ENCODE measurements at places on chromosomes 2 and 18.

GRCh38 chr2:163775304-163775703, 39.5 kb upstream of the FIGN start:
- no peak for DNase-seq

DNA sequence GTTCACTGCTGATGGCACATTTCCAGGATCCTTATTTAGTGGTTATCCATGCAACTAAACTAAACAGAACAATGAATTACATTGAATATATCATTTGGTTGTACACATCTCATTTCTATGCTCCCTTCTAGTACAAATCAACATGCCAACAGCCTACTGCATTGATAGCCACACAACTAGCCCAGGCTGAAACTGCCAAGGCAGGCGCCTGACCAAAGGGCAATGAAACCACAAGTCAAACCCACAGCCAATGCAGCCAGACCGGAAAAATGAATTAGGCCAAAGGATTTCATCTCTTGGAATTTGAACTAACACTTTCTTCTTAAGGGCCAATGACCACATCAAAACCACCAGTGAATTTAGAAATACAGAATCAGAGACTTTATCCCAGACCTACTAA, 196.4 kb downstream of the NOL4 start:
- no peak for DNase-seq

GRCh38 chr2:21415234-21415633, 291.5 kb downstream of the TDRD15 start:
- DNase-seq, result no peak

DNA sequence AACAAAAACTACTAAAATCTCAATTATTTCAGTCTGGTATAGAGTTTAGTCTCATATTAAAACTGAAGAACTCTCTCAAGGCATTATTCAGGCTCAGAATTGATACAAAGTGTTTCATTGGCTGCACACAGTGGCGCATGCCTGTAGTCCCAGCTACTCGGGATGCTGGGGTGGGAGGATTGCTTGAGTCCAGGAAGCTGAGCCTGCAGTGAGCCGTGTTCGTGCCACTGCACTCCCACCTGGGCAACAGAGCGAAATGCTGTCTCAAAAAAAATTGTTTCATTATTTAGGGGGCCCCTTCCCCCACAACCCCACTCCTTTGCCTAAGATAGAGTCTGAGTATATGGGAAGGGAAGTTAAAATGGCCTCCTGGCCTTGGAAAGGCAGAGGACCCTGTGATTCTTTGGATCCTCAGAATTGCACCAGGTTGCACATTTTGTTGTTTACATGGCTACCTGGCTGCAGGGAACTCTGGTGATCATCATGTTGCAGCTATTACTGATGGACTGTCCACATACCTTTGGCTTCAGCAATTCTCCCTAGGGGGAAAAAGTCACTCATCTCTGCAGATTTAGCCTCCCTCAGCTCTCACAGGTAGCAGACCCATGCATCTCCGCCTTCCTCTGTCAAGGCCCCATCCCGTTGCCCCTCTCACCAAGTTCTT, 19.2 kb upstream of the CYRIA start:
- DNase-seq, result no peak

- no peak for DNase-seq
These were observed 31.9 kb downstream of the CIB4 start for GRCh38 chr2:26609205-26609631.

DNA sequence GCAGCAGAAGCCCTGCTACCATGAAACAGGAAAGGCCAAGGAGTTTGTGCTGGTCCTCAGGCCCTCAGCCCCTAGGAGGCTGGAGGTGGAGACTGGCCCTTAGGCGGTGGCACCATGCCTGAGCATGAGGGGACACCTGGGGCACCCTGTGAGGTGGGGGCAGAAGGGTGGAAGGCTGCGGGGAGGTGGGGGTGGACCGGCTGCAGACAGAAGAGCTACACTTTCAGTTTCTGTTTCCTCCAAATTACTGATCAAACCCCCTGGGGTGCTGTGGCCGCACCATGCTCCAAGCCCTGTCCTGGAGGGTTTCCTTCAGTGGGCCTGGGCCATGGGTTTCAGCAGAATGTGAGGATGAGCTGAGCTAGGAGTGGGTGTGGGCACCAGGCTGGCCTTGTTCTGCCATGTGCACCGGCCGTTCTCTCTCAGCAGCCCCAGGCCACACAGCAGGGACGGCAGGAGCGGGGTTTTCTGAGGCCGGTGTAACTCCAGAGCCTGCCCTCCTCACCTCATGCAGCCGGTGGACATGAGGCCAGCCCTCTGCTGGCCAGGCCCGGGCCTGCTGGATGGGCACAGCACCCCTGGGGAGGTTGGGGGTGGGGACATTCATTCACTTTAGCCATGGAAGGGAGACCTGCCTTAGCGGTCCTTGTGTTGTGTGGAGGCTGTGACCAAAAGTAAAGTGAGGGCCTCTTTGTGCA, 51.5 kb downstream of the PLEKHB2 start:
- DNase-seq, result no peak

- DNase-seq, result no peak
These were observed 15.9 kb upstream of the VPS4B start for GRCh38 chr18:63438181-63438580.

GRCh38 chr2:177501186-177501585, 108.6 kb downstream of the AGPS start:
- DNase-seq, result no peak

DNA sequence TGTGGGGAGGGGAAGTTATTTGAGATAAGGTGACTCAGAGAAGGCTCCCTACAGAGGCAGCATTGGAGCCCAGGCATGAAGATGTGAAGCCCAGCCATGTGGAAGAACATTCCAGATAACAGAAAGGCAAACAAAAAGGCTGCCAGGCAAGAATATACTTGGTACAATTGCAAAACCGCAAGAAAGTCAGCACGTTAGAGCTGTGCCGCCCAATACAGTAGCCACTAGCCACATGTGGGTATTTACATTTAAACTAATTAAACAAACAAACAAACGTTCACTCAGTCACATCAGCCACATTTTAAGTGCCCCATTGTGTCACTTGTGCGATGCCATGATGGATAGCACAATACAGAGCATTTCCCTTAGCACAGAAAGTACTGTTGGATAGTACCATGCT, 179.6 kb downstream of the SATB2 start:
- no peak for DNase-seq

- no peak for DNase-seq
These were observed 128.5 kb upstream of the COL3A1 start for GRCh38 chr2:188845692-188846091.

- no peak for DNase-seq
These were observed 14.1 kb downstream of the CEP68 start for GRCh38 chr2:65070172-65070830.

DNA sequence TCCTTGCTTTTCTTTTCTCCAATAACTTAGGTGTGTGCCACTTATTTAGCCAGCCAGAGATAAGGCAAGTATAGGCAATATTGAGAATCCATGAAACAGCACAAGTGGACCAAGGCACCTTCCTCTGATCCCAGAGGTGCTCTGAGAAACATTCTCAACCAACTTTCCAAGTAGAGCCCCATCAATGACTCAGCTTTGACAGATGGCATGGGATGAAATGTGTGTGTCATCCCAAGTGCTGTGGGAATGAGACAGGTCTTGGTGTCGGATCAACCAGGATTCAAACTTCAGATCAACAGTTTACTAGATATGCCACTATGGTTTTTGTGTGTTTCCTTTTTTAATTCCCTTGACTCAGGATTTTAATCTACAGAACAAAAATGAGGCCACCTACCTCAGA, 164.0 kb downstream of the GRB14 start:
- no peak for DNase-seq

GRCh38 chr2:6750411-6751158, 115.1 kb downstream of the CMPK2 start:
- no peak for DNase-seq

- no peak for DNase-seq
These were observed 780.5 kb upstream of the FAM98A start for GRCh38 chr2:34379586-34379985.

DNA sequence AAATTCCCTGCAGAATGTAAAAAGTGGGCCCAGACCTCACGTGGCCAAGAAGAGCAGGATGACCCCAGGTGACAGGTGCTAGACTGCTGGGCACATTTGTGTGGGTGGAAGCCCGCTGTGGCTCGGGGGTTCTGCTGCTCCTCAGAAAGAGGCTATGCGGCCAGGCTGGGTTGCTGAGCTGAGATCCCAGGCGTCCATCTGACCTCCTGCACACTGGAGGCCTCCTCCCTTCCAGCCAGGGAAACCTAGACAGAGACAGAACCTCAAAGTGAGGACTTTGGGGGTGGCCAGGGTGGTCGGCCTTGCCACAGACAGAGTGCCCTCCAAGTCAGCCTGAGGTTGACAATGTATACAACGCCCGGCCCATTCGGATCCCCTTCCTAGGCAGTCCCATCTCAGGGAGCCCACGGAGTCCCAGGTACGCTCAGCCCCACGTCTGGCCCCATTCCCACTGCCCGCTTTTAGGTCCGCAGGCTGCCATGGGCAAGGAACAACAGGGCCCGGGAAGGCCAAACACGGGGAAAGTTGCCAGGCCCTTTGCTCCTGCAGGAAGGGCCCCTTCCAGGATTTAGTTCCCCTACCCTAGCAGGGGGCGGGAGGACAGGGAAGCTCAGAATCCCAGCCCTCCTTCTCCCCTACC, 75.6 kb downstream of the KIAA2012 start:
- DNase-seq, result no peak

DNA sequence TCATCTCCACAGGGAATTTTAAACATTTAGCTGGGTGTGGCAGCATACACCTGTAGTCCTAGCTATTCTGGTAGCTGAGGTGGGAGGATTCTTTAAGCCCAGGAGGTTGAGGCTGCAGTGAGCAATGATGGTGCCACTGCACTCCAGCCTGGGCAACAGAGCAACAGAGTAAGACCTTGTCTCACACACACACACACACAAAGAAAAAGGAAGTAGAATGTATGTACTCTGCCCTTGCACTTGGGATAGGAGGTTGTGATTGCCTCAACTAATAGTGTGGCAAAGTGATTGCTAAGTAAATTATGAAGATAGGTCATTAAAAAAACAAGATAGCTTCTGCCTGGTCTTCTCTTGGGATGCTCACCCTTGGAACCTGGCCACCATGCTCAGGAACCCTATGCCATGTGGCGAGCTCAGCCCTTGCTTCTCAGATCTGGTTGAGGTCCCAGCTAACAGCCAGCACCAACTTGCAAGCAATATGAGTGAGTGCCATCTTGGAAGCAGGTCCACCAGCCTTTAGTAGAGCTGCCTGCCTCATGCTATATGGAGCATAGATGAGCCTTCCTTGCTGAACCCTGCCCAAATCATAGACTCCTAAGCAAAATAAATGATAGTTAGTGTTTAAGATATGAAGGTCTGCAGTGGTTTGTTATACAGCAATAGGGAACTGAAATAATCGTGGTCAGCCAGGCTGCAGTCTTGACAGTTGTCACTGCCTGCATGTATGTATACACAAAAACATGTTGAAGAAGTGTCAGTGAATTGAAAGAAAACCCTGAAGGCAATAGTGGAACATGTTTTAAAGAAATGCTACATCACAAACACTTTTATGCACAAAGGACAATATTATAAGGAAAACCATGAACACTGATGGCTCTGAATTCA, 30.1 kb upstream of the PNO1 start:
- peak; percentile 25 for DNase-seq

GRCh38 chr2:224884188-224884587, 158.1 kb downstream of the DOCK10 start:
- DNase-seq, result no peak

DNA sequence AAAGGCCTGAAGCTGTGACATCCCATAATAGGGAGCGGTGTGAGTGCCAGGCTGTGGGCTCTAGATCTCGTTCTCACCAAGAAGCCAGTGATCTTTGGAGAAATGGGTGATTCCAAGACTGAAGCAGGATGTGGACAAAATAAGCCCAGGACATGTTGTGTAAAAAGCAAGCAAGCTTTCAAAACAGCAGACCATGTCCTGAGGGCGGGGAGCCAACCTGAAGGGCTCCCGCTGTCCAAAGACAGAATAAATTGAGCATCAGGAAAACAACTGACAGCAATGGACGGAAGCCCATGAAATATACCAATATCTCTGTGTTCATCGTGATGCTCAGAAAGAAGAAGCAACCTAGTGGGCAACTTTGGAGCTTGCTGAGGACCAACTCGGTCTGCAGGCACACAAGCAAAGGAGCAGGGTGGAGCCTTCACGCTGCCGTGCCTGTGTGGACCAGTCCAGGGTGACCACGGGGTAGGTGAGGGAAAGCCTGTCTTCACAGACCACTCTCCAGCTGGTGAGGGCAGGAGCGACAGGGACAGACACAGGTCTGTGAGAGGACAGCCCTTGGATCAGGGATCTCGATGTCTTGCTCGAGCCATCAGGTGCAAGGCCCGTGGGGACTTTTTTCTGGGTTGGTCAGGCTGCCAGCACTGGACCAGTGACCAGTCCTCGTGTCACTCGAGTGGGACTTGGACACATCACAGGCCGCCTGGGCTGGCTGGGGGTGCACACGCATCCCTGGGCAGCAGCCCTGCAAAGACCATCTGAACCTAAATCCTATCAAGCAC, 21.5 kb downstream of the MTERF4 start:
- DNase-seq, result no peak

DNA sequence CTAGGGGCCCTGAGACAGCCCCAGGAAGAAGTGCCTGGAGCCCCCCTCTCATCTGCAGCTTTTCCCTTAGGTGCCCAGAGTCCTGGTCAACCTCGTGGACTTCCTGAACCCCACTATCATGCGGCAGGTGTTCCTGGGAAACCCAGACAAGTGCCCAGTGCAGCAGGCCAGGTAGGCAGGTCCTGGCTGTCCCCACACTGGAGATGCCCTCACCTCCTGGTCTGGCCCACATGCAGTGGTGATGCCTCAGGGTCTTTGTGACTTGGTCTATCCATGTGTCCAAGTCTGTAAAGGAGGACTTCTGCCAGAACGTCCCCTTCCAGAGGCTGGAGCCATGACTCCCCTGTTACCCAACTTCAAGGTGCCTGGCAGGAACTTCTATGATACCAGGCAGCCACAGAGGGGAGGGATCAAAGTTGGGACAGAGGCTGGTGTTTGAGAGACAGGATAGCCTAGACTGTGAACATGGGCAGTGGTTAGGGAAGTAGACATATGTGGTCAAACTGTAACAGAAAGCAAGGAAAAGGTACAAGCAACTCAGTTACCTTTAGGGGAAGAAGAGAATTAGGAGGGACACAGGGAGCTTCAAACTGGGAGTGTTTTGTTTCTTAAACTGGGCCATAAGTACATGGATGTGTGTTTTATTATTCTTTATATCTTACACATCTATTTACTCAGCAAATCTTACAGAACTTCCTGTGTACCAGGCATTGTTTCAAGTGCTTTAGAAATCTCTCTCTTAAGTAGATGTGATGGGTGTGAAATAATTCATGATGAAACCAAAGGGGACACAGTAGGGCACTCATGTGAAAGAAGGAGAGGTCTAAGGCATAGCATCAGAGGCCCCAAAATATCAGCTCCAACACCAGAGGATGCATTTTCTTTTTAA, 107.1 kb downstream of the PLB1 start:
- DNase-seq, result peak; percentile 62

DNA sequence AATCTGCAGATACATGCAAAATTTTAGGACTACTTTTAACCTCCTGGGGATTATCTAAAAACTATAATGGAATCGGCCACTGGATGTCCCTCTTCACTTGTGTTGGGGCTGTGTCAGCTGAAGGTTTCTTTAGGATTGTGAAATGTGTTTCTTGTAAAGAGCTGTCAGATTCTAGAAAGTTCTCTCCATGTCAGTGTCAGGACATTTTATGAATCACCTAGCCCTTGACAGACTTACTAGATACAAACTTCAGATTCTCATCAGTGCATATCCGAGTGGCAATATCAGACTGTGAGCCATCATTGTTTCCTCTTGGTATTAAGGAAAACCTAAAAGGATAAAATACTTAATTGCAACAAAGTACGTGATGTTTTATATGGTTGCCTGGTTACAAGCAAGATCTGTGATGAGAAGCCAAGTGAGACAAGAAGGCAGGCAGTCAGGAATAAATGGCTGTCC, 107.3 kb downstream of the CPS1 start:
- DNase-seq, result peak; percentile 20

GRCh38 chr2:10226038-10226724, 76.5 kb upstream of the HPCAL1 start:
- no peak for DNase-seq
